ENCODE measurements at places on chromosomes 3 and 15. TPM values are rescaled to one million over a fixed set of nuclear protein-coding genes. Genes with fewer than 3 reads are reported as not detected.

- DNase-seq: no peak
Observed at GRCh38 chr15:39591896-39592315, 11.0 kb downstream of the THBS1 start.

- DNase-seq: no peak
Observed at GRCh38 chr3:6262010-6262409, 598.9 kb upstream of the GRM7 start.

GRCh38 chr3:123800362-123800682, 83.8 kb downstream of the MYLK start:
- DNase-seq: no peak

- no peak for DNase-seq
Observed at GRCh38 chr3:58084166-58084565, 75.9 kb downstream of the FLNB start.

- DNase-seq: no peak
Observed at GRCh38 chr15:38992930-38993329, 428.3 kb upstream of the RASGRP1 start.

- DNase-seq: no peak
Observed at GRCh38 chr3:12768579-12769527, 9.8 kb upstream of the TMEM40 start.

Gene SNX33
- polyA plus RNA-seq: 20.9 TPM

Gene KLHL40
- polyA plus RNA-seq: not detected

Gene CCR5
- polyA plus RNA-seq: 0.42 TPM

Gene PDIA5
- polyA plus RNA-seq: 30.2 TPM
